ENCODE measurements at places on chromosomes 16 and 17.
A peak's percentile ranks its signal among the peaks of the same experiment; 100 is the strongest.

- no peak for DNase-seq
These were observed 26.4 kb downstream of the TMEM235 start for GRCh38 chr17:78257810-78258322.

GRCh38 chr16:21253470-21253869 lies 20.0 kb downstream of the ANKS4B start:
- no peak for DNase-seq

- DNase-seq, result no peak
These were observed 79.1 kb upstream of the NUDT7 start for GRCh38 chr16:77643176-77643575.

DNA sequence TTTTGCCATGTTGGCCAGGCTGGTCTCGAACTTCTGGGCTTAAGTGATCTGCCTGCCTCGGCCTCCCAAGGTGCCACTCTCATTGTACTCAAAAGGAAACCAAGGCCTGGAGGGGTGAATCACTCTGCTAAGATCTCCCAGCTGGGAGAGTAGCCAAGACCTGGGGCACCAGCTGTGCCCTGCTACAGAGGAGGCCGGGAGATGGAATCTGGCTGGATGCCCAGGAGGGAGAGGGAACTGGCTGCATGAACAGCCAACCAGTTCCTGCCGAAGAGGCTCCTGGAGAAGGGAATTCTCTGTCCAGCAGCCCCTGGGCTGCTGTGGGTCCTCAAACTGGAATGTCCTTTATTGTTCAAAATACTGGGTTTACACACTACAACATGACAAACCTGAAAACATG lies 238.7 kb upstream of the CIBAR2 start:
- DNase-seq, result peak; percentile 87

DNA sequence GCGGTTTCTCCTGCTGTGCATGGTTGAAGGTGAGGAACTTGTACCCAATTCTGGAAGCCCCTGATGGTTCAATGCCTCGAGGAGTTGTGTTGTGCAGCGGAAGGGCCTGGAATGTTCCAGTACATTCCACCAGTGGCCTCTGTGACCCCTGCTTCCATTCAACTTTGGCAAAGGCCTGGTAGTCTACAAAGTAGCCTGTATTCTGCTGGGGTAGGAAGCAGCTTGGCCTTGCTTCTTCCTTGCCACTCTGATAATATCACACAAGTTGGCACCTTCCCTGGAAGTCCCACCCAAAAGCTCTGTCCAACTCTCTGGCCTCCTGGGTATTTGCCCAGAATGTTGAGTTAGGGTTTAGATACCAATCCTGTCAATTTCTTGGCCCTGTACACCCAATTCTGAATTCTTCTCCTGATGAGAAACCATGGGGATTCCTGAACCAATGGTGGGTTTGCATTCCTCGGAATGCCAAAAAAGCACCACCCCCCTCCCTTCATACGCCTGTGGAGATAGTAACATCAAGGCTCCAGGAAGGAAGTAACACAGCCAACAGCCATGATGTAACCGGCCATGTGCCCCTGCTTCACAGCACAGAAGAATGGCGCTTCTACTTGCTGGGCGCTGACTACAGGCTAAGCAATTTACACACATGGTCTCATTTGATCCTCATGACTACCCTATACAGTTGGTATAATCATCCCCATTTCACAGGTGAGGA lies 11.8 kb upstream of the FAM117A start:
- no peak for DNase-seq

GRCh38 chr16:23824909-23825308 lies 10.9 kb upstream of the PRKCB start:
- no peak for DNase-seq

- DNase-seq, result no peak
These were observed 191.4 kb downstream of the SLC39A11 start for GRCh38 chr17:72901083-72901482.

DNA sequence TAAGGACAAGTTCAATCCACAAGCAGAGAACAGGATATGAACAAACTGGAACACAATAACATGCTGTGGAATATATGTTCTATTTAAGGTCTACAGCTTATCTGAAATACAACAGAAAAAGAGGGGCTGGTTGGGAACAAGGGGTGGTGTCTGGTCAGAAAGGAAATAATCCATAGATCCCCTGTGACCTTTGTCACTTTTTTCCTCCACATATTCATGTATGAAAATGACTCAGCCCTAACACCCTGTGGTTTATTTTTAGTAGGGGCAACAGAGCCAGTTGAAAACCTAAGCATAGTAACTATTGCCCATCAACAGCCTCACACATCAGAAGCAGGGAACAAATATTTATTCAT lies 12.3 kb upstream of the SPAG9 start:
- no peak for DNase-seq

DNA sequence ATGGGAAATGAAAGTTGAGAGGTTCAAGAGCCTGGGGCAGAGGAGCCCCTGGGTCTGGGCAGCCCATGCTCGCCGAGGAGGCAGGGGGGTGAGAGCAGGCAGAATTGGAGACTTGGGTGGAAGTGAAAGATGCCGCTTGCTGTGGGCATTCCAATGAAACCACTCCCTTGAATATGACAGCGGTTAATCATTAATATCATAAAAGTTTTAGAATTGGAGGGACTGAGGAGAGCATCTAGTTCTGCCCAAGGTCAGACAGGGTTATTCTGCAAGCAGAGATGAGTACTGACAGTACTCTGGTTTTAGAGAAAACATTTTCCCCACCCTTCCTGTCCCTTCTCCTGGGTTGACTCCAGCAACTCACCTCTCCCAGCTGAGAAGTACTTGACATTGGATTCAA lies 180.2 kb downstream of the MSI2 start:
- no peak for DNase-seq

GRCh38 chr16:887846-888245 lies 82.9 kb downstream of the LMF1 start:
- peak; percentile 4 for DNase-seq

- DNase-seq, result no peak
These were observed 16.6 kb upstream of the G6PC1 start for GRCh38 chr17:42883802-42884558.

DNA sequence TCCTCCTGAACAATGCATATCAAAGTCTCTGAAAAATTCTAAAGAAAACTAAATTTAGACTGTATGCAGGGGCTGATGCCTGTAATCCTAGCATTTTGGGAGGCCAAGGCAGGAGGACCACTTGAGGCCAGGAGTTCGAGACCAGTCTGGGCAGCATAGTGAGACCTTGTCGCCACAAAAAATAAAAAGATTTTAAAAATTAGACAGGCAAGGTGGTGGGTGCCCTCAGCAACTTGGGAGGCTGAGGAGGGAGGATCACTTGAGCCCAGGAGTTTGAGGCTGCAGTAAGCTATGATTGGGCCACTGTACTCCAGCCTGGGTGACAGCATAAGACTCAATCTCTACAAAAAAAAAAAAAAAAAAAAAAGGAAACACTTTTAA lies 30.1 kb upstream of the MMD start:
- DNase-seq, result no peak

DNA sequence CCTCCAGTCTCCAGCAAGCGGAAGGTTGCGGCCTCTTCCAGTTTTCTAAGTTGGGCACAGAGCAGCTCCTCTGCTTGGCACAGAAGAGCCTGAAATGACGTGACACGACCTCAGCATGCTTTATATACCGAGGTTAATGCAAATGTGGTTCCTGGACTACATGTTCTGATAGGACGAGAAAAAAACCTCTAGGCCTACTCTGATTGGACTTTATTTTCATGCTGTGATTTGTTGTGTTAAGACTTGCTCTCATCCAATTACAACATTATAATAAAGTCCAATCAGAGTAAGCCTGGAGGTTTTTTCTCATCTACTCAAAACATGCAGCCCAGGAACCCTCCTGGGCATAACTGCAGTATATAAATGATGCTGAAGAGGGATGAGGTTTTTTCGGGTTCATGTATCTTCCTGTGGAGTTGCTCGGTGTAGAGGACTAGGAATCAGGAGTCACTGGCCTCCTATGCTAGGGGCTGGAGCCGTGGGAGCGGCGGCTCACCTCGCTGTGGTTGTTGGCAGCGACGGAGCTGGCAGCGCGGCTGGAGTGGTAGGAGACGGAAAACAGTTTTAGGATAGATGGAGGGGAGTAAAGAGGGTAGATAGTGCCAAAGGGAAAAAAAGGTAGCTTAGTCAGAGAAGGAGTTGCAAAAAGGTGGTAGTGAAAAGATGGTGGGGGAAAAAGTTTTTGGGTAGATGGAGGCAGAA lies 878.0 kb downstream of the KCNJ18 start:
- no peak for DNase-seq

Data from psoas muscle (tissue), 8 donors.